ENCODE measurements at places on chromosomes 1 and 21. TPM values are rescaled to one million over a fixed set of nuclear protein-coding genes. Genes with fewer than 3 reads are reported as not detected.

The OR6N1 gene
- not detected for total RNA-seq

The CFHR3 gene
- not detected for total RNA-seq

The RPTN gene
- not detected for total RNA-seq

The ANKRD34A gene
- 6.2 TPM for total RNA-seq

The NTNG1 gene
- not detected for total RNA-seq

The NBPF4 gene
- 0.13 TPM for total RNA-seq

The WNT2B gene
- 0.05 TPM for total RNA-seq

The ZNF496 gene
- 17.6 TPM for total RNA-seq

The PIK3CD gene
- total RNA-seq, result 97.6 TPM

The GIPC2 gene
- not detected for total RNA-seq

The LCE1D gene
- not detected for total RNA-seq

The MNDA gene
- total RNA-seq, result not detected

The KCNQ4 gene
- total RNA-seq, result 0.24 TPM

The C1orf216 gene
- 19.5 TPM for total RNA-seq

The OR11L1 gene
- total RNA-seq, result not detected

The ACTN2 gene
- 0.34 TPM for total RNA-seq

The SHE gene
- 0.05 TPM for total RNA-seq

The FCRLA gene
- total RNA-seq, result 0.38 TPM

The CLCA2 gene
- not detected for total RNA-seq

The MYOC gene
- total RNA-seq, result not detected

The C1QC gene
- total RNA-seq, result 0.68 TPM

The CFHR1 gene
- not detected for total RNA-seq

The CD1D gene
- not detected for total RNA-seq

The ZNF697 gene
- total RNA-seq, result 0.49 TPM

The RGS4 gene
- total RNA-seq, result not detected

The TNFAIP8L2 gene
- 18.3 TPM for total RNA-seq

The GJA4 gene
- total RNA-seq, result not detected

The CFAP126 gene
- not detected for total RNA-seq

The PRKCZ gene
- total RNA-seq, result 15.6 TPM

The FCN3 gene
- 0.33 TPM for total RNA-seq

The LRIG2 gene
- 7.8 TPM for total RNA-seq

Measured in activated T-cell treated with anti-CD3 and anti-CD28 coated beads, Interleukin-2, amount 50 U/mL, for 4 hours (primary cell).